ENCODE measurements at places on chromosomes 11 and 22.
A peak's percentile ranks its signal among the peaks of the same experiment; 100 is the strongest.

GRCh38 chr22:32308934-32309333 lies 48.7 kb upstream of the RFPL3 start:
- no peak for DNase-seq

GRCh38 chr22:39382410-39382809 lies 17.2 kb upstream of the TAB1 start:
- DNase-seq = no peak

GRCh38 chr22:19759427-19760057 lies 1.0 kb upstream of the TBX1 start:
- DNase-seq = no peak

GRCh38 chr11:128865490-128865889 lies 1.6 kb downstream of the KCNJ1 start:
- DNase-seq = no peak

DNA sequence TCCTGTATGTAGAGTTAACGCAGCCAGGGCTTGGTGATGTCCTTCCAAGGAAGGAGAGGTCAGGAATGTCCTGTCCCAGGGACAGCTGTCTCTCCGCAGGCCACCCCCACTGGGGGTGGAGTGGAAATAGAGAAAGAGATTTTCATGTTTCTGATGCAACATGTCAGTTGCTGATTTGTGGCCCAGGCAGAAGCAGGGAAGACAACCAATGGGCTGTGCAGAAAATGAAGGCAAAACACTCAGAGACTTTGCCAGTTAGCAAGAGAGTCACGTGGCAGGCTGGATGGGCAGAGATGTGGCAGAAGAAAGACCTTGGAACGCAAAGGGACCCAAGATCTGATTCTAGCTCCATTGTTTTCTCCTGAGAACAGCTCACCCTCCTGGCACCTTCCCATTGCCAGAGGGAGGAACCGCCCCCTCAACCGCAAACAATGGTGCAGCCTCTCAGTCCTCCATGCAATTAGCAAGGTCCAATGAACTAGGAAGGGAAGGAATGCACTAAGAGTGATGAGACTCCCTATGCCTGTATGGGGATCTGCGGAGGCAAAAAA lies 71.0 kb downstream of the SYN3 start:
- no peak for DNase-seq

GRCh38 chr22:44358709-44359440 lies 46.1 kb upstream of the SHISAL1 start:
- DNase-seq = no peak

DNA sequence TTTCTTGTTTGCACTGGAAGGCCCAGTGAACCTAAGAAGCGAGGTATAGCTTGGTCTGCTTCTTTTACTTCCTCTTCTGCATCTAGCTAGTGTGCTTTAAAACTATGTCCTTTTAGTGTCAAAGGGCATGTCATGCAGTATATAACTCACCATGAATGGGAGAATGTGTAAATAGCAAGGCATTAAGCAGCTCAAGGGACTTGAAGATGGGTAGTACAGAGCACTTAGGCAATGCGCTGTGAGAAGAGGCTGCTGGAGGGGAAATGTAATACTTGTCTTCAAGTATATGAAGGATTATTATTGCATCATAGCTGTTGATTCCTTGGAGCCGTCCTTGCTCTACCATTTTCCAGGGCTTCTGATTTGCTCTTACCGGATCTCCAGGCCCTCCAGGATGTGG lies 7.6 kb downstream of the MAML2 start:
- DNase-seq = no peak

DNA sequence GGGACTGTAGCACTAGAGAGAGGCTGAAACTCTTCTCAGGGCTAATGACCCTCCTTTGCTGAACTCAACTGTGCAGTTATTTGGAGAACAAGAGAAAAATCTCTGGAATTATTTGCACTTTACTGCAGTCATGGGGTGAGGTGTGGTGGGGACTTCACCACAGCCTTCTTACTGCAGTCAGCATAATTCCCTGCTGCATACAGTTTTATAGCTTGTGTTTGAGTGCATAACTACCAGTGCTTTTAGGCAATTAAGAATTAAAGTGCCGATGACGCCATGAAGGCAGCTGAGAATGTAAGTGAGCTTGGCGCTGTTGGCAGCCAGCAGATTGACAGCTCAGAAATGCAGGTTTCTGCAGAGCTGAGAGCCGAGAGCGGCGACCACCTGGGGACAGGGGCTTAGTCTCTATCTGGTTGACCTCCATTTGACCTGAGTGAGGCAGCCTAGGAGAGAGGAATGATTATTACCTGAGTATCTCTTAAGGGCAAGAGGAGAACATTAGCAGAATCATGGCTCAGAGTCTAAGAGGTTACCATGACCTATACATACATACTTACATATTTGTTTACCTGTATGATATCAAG lies 830.0 kb downstream of the NTM start:
- DNase-seq = no peak

DNA sequence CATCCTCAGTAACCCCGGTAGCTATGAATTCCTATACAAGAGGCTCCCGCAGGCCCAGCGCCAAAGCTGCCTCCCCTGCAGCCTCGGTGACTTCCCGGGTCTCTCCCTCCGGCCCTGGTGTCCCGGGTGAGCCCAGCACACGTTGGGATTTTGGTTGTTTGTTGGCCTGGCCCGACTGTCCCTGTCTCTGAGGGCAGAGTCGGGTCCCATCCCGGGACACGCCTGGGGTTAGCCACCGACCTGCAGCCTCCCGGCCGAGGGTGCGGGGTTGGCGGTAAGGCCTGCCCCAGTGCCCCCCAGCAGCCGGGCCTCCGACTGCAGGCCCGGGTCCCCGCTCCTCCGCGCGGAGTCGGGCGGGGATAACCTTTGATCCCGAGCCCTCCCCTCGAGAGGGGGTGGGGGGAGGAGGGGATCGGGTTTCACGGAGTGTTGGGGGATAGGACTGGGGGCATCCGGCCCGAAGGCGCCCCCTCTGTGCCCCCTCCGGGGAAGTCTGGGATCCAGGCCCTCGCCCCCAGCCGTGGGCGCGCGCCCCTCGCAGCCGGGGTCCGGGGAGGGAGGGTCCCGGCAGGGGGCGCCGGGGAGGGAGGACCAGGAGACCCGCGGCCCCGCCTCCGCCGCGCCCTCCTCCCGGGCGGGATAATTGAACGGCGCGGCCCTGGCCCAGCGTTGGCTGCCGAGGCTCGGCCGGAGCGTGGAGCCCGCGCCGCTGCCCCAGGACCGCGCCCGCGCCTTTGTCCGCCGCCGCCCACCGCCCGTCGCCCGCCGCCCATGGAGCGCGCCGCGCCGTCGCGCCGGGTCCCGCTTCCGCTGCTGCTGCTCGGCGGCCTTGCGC lies at the start of gene FBLN1:
FBLN1 (plus strand) TSS at position 669 of the 835 bp plus-strand sequence; CDS start at position 772, 103 bp downstream.
- DNase-seq = peak; percentile 34

- DNase-seq = no peak
These were observed 163.3 kb downstream of the FBXO7 start for GRCh38 chr22:32637951-32638350.

- no peak for DNase-seq
These were observed 36.6 kb upstream of the COMT start for GRCh38 chr22:19904935-19905334.

GRCh38 chr11:7898666-7899283 lies 32.3 kb downstream of the OR10A6 start:
- no peak for DNase-seq

DNA sequence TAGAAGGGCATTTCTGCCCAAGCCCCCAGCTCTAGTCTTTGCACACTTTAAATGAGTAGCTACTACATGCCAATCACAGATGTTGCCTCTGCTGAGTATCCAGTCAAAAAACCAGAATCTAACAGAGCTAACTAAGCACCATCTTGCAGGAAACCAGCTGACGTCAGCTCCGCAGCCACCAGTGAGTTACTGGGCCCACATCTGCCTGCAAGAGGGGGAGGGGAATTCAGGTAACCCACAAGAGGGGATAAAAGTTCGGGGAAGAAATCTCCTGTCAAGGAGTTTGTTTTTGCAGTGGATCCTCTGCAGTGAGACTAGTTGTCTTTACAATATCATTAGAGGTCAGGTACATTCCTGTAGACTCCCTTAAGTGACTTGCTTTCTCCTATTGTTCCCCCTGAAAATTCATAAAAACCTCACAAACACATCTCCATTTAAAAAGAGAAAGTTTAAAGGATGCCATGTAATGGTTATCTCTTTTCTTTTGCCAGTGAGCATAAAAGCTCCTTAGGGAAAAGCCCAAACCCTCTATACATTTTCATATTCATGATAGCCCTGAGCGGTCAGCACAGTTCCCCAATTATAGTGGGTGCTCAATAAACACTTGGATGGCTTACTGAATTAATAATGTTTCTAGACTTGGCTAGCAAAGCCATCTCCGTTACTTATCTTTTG lies 9.3 kb downstream of the CD44 start:
- no peak for DNase-seq

DNA sequence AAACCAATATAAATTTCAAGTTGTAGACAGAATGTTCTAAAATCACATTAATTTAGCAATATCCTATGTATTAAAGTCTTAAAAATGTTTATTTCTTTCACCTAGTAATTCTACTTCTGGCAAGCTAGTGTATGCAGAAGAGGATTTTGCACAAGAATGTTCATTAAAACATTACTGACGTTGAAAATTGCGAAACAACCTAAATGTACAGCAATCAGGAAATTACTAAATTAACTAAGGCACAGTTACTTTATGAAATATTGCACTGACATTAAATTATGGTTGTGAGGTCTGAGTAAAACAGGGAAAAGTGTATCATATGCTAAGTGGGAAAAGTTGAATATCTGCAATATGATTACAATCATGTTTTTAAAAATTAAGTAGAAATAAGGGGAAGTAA lies 4.1 kb downstream of the SLC36A4 start:
- DNase-seq = no peak

- no peak for DNase-seq
These were observed 280.8 kb upstream of the CCDC90B start for GRCh38 chr11:83566950-83567349.

DNA sequence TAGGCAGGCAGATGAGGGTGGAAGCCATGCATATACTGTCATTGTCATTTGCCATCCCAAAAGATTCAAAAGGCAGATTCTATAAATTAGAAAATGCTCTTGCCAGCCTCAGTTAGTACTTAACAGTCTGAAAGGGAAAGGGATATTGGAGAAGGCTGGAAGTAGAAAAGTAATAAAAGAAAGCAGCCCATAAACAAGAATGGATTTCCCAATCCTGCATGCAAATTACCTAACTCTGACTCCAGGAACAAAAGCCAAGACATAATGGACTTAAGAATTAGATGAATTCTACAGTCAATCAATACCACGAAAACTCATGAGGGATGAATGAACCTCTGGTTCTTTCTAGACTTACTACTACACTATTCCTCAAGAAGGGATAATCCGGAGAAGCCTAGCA lies 5.9 kb downstream of the PAK1 start:
- DNase-seq = no peak

GRCh38 chr22:37051391-37052385 lies at the start of gene KCTD17:
Gene KCTD17 (plus strand): TSS chr22:37051742. CDS start chr22:37051761, 19 bp downstream.
- peak; percentile 55 for DNase-seq

DNA sequence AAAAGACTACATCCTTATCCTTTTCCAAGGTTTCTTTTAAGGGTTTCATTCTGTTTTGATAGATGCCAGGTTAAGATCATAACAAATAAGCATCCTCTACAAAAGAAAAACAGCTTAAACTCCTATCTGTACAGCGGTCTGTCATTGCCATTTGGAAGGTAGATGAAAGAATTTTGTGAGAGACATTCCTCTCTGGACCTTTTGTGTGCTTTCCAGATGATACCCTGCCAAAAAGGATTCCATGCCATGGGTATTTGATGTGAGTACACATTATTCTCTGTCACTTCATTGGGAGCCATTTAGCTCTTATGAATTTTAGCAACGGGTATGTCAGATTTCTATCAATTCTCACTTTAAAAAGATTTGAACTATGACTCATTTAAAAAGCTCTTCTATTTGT lies 153.7 kb downstream of the GRIA4 start:
- no peak for DNase-seq

DNA sequence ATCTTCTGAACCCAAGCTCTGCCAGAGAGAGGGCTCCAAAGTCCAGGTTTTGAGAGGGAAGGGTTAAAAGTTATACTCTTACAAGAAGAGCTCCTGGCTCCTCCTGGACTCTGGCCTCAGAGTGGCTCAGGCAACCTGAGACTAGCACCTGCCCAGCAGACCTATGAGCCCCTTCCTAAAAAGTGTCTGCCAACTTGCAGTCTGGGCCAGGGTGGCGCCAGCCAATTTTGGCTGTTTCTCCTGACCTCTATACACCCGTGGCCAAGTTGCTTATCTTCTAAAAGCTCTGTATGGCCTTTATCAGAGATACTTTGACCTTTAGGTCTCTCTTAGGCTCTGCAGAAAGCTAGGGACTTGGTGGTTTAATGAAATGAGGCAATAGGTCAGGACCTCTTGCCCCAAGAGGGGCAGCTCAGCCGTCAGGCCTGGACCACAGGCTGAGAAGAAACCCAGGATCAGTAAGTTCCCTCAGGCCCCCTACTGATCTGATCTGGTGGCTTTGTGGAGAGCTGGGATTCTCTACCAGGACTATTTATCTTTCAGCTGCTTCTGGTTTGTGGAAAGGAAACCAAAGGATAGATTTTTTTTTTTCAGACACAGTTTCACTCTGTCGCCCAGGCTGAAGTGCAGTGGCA lies 10.3 kb upstream of the UCP3 start:
- DNase-seq = no peak

DNA sequence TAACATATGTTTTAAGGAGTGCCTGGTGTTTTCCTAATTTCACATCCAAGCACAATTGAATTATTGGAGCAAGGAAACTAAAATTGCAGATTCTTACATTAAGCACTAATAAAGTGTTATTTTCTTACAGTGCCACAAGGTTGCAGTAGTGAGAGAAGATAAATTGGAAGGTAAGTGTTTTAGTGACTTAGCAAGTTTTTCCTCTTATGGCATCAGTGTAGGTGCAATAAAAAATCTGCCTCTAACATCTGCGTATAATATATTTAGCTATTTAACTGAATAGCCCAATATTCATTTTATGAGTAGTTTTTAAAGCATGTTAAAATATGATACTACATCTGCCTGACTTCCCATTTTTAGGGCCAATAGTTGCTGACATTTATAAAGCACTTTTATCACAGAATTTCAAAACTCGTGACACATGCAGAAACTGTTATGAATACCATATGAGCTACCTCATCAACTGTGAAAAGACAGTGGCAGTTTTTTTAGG lies 19.0 kb downstream of the POLD3 start:
- peak; percentile 51 for DNase-seq

- DNase-seq = no peak
These were observed 400.7 kb downstream of the TMEM135 start for GRCh38 chr11:87438416-87438815.

DNA sequence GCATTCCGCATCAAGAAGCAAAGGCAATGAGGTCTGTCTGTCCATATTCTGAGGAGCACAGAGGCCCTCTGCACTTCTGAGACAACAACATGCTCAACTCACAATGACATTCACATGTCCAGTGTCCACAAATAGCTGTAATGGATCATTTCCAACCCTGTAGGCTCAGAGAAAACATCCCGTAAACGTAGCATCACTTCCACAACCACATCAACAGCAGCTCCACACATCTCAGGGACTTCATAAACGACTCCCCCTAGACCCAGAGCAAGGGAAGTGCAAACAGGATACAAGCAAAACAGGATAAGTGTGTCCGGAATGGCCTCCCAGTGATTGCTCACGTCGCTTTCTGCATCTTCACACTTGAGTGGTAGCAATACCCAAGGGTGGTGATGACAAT lies 100.2 kb downstream of the SYN3 start:
- DNase-seq = no peak
